Right ventricle myocardium inferior (tissue), 1 donor: ENCODE measurements at places on chromosomes 5 and 9. TPM values are rescaled to one million over a fixed set of nuclear protein-coding genes. Genes with fewer than 3 reads are reported as not detected.

Gene DAB2IP
- 53.0 TPM for total RNA-seq

Gene ADAMTS6
- 0.73 TPM for total RNA-seq

Gene TRIM7
- total RNA-seq, result 14.4 TPM

Gene CD14
- 46.1 TPM for total RNA-seq

Gene EPB41L4A
- 21.5 TPM for total RNA-seq

Gene CCDC171
- 1.6 TPM for total RNA-seq

Gene MYOT
- total RNA-seq, result 22.4 TPM

Gene CDH9
- not detected for total RNA-seq

Gene STPG3
- total RNA-seq, result 1.4 TPM

Gene HACD4
- total RNA-seq, result 1.1 TPM

Gene SH3RF2
- total RNA-seq, result 267 TPM

Gene MACROH2A1
- total RNA-seq, result 104 TPM

Gene DBH
- total RNA-seq, result not detected

Gene FABP6
- total RNA-seq, result 3.5 TPM

Gene APBA1
- 2.8 TPM for total RNA-seq

Gene SPINK7
- not detected for total RNA-seq

Gene NME5
- 3.9 TPM for total RNA-seq

Gene ANKRA2
- 14.4 TPM for total RNA-seq

Gene RNF208
- total RNA-seq, result 26.0 TPM

Gene CNOT6
- total RNA-seq, result 15.0 TPM

Gene ZNF883
- total RNA-seq, result 4.8 TPM

Gene SV2C
- 0.22 TPM for total RNA-seq

Gene POLR3G
- 0.68 TPM for total RNA-seq

Gene FAM240B
- total RNA-seq, result not detected
